ENCODE measurements at places on chromosomes 7 and 10.

GRCh38 chr10:48567346-48567745, 37.5 kb downstream of the ARHGAP22 start:
- DNase-seq: no peak

- no peak for DNase-seq
These were observed 13.7 kb upstream of the MAP3K8 start for GRCh38 chr10:30420266-30420665.

- no peak for DNase-seq
These were observed 197.0 kb upstream of the PRSS58 start for GRCh38 chr7:142454862-142455261.

GRCh38 chr10:117668327-117669008, 125.9 kb downstream of the EMX2 start:
- no peak for DNase-seq

DNA sequence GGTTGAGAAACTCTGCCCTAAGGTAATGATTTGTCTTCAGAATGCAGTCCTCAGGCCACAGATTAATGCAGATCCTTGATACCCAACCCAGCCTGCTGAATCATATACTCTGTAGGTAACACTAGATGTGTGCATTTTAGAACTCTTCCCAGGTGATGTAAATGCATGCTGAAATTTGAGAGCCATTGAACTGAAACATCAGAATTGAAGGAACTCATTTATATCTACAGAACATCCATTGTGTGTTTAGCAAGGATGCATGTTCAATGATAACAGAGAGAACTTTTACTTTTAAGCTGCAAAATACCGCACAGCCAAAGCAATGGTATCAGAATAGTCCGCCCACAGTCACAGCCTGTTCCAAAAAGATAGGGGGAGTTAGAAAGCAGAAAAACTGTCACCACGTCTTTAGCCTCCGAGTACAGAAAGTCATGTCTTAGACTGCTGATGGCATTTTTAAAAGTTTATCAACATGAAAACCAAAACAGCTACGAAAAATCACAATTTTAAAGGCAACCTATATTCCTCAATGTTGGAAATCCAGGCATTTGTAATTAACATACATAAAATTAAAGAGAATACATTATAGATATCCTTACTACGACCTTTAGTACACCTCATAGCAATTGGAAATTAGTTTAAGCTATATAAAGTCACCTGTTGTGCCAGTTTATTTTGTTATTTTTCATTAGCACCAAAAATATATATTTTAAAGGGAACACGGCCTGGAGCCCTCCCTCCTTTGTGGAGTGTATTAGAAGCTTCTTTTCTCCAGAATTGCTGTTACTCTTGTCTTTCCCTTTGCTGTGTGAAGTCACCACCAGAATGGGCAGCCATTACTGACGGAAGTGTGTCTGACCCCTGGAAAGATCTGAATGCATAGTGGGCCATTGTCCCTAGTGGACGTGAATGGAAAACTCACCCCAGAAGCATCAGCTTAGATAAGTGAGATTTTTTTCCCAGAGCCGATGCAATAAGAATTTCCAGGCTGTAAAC, 65.8 kb upstream of the PRKAR2B start:
- no peak for DNase-seq

- no peak for DNase-seq
These were observed 22.3 kb upstream of the SLC25A13 start for GRCh38 chr7:96344236-96344635.

- no peak for DNase-seq
These were observed 3.7 kb downstream of the PURB start for GRCh38 chr7:44881610-44882009.

- DNase-seq: no peak
These were observed 1.5 kb upstream of the PARD3 start for GRCh38 chr10:34816501-34817002.

- no peak for DNase-seq
These were observed 94.3 kb downstream of the PTEN start for GRCh38 chr10:87957702-87958101.

DNA sequence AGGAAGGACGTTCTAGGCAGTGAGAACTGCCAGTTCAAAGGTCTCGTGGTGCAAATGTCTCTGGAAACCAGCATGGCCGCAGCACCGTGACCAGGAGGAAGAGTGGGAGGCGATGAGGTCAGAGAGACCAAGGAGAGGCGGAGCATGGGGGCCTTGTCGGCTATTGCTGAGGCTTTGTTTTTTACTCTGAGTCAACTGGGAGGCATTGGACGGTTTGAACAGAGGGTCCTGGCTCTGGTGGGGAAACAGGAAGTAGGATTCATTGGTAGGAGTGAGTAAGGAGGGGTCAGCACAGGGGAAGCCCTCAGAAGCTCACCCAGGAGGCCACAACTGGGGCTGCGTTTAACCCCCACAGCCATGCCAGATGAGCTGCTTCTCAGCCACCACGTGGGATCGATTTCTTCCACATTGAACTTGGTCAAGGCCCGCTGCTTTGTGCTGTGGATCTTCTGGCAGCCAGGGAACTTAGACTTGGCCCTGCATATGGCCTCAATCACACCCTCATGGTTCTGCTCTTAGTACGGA, 22.2 kb upstream of the SH2B2 start:
- DNase-seq: peak; percentile 24

GRCh38 chr10:95560278-95561176, 644 bp downstream of the SORBS1 start:
- DNase-seq: no peak

- DNase-seq: peak; percentile 41
These were observed 32.0 kb upstream of the HABP2 start for GRCh38 chr10:113520690-113521474.

DNA sequence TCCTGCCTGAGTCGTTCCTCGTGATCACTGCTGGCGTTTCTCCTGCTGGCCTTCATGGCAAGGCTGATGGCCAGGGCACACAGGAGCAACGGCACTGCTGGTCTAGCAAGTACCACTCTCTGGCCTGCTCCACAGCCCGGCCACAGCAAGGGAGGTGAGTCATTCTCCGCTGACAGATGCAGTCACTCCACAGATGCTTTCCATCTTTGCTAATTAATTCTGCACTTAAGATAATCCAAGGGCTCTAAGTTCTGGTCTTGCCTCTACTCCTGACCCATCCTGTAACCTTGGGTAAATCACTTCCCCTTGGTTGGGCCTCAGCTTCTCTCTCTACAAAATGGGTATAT, 244.4 kb downstream of the RPS24 start:
- DNase-seq: no peak

- DNase-seq: no peak
These were observed 98.8 kb downstream of the ELFN1 start for GRCh38 chr7:1768832-1769231.

GRCh38 chr10:69501657-69502056, 50.4 kb downstream of the TSPAN15 start:
- no peak for DNase-seq

DNA sequence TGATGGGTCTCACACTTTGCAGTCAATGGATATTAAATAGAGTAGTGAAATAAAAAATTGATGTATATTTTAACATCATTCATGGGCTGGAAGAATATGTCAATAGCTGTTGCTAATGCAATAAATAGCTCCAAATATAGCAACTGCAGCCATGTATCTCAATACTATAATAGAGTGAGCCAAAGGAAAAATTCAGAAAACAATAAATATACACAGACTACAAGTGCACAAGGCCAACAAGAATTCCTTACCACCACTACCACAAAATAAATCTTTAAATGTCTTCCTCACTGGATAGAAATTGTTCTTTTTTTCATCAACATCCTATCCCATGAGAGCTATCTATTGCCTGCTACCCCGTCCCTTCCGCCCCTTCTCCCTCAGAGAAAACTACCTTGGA, 113.1 kb upstream of the TRIM24 start:
- no peak for DNase-seq

DNA sequence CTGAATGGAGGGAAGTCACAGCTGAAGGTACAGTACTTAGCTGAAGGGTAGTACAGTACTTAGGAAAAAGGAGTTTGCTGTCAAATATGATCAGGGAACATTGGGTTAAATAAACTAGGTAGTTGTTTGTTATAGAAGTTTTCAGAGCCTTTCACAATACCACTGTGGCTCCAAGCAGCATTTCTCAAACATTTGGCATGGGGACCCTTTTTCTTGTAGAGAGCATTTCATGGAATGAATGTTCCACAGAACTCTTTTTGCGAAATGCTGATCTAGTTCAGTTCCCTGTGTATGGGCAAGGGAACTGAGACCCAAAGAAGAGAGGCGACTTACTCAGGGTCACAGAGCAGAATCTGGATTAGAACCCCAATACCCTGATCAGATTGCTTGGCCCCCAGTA, 31.5 kb upstream of the DDX50 start:
- DNase-seq: no peak

DNA sequence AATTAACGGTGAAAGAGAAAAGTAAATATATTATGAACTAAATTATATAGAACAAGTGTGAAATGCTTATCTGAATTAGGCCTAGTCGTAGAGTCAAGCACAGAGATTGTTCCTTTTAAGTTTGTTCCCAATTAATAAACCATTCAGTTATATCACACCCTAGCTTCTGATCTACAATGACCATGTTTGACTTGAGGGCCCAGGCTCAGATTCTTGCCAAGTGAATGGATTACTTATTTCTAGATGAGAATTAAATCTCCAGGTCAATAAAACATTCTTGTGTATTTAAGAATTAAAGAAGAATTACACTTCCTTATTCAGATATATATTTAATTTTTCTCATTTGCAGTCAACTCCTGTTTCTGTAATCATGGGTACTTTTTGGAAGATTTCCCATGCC, 37.4 kb upstream of the ARL4A start:
- DNase-seq: no peak

GRCh38 chr10:69335063-69335587, 56.8 kb downstream of the HK1 start:
- no peak for DNase-seq

GRCh38 chr10:33160151-33160550, 174.3 kb downstream of the NRP1 start:
- DNase-seq: no peak

DNA sequence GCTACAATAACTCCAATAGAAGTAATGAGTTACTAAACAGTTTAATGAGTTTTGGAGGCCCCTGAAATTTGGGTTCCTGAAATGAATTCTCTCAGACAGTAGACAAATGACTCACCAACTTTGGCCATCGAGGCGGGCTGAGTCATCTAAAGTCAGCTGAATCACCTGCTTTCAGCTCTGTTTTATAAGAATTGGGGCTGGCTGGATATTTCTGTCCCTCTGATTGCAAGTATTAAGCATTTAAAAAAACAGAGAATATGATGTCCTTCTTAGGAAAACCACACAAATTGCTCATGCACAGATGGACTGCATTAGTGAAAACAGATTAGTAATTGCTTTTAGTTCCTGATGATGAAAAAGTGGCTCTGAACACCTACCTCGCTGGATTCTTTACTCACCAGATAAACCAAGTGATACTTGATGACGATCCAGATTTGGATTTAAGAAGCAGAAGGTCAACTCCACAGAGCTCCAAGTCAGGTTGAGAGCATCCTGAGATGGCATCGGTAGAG, 59.1 kb downstream of the ZNF365 start:
- no peak for DNase-seq

GRCh38 chr7:25054819-25055519, 70.1 kb downstream of the CYCS start:
- DNase-seq: peak; percentile 26

- no peak for DNase-seq
These were observed 86.0 kb downstream of the CH25H start for GRCh38 chr10:89120931-89121763.

Measured in HepG2 (cell line).